NCI-H1694 (cell line): ENCODE measurements at places on chromosomes 6 and 20.

- no peak for DNase-seq
Observed at GRCh38 chr20:4573564-4574355, 147.9 kb upstream of the PRND start.

DNA sequence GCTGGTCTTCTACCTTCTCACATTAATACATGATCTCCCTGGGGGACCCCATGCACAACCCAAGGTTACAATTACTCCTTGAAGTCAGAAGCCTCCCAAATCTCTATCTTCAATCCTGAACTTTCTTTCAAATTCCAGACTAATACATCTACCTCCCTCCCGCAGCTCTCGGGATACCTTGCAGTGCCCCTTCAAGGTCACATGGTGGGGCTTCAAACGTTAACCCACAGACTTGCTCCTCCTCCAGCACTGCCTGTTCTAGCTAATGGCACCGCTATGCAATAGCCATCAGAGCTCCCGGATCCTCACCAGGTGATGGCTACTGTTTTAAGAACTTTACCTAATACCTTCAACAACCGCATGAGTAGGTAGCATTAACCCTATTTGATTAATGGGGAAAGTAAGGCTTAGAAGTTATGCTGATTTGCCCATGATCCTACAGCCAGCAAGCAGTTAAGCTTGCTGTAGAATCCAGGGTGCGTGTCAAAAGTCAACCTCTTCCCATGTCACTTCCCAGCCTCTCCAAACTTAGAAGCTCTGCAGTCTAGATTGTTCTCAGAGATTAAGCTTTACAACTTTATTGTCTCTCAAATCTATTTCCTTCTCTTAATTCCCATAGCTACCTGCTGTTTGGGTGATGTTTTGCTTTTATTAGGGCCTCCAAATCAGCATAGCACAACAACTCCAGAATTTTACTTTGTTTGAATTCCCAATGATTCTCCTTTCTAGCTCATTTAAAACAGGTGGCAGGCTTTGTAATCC, 44.7 kb downstream of the PLAGL1 start:
- DNase-seq: no peak

GRCh38 chr6:138107078-138107751, at the start of gene PERP:
TSS of gene PERP (minus strand) at chr6:138107419. CDS start at chr6:138107340, 79 bp downstream.
- no peak for DNase-seq

- DNase-seq: no peak
Observed at GRCh38 chr6:38078671-38079070, 259.1 kb downstream of the ZFAND3 start.

GRCh38 chr6:164744301-164744700, 565.1 kb downstream of the C6orf118 start:
- DNase-seq: no peak

- DNase-seq: no peak
Observed at GRCh38 chr6:93176070-93176469, 243.3 kb downstream of the EPHA7 start.

- DNase-seq: no peak
Observed at GRCh38 chr6:169075211-169075914, 178.3 kb downstream of the THBS2 start.
